Stomach (tissue), 19 donors: ENCODE measurements at places on chromosomes 1 and 21.

- H3K27ac ChIP-seq = peak overlapping the region; percentile 79
- H3K4me3 ChIP-seq = no peak overlapping the region
- peak; percentile 67 for DNase-seq
- H3K4me1 ChIP-seq = peaks cover 74% of the 10 kb centered on the region
These were observed 10.2 kb downstream of the ECE1 start for GRCh38 chr1:21280011-21280471.

GRCh38 chr1:7869136-7869920, 16.5 kb upstream of the UTS2 start:
- DNase-seq = no peak
- H3K4me1 ChIP-seq = no peaks in the 10 kb centered on the region
- H3K36me3 ChIP-seq = no peaks in the 10 kb centered on the region
- no peaks in the 10 kb centered on the region for H3K27me3 ChIP-seq

DNA sequence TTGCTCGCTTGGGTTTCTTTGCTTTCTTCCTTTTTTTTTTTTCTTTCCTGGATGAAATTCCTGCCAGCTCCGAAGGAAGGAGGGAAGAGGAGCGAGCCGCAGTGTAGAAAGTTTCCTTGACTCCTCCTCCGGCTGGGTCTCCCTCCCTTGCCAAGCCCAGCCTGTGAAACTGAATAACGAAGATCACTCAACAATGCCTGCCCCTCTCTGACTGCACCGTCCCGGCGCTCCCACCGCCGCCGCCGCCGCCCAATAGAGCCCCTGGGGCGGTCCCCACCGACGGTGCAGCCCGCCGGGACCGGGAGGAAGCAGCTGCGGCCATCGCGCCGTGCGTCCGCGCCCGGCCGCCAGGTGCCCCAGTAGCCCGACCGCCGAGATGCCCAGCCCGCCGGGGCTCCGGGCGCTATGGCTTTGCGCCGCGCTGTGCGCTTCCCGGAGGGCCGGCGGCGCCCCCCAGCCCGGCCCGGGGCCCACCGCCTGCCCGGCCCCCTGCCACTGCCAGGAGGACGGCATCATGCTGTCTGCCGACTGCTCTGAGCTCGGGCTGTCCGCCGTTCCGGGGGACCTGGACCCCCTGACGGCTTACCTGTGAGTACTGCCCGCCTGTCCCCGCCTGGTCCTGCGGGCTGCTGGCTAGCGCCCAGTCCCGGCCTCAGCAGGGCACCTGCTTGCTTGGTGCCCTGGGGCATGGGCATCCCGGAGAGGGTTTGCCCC, at the start of gene LGR6:
Gene LGR6, plus strand, starts transcription at position 186 of the 714 bp plus-strand sequence. Its CDS starts 191 bp downstream, at position 377.
- H3K27me3 ChIP-seq = peaks cover 56% of the 10 kb centered on the region
- peak; percentile 62 for DNase-seq
- no peaks in the 10 kb centered on the region for H3K36me3 ChIP-seq
- peaks cover 17% of the 10 kb centered on the region for H3K4me1 ChIP-seq

DNA sequence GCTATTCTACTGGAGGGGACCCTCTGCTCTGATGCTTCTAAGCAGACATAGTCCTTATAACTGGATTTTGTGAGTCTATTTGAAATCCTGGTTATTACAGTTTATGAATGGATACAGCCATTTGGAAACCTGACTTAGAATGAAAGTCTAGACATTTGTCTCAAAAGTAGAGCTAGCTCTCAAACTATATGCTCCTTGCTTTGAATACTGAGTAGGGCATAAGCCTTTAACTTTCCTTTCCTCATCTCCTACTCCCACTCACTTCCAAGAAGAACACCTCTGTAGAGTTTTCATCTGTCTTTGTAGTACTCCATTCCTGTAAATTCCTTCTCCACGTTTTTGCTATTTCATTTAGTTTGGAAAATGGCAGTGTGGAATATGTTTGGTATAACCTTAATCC, 9.0 kb upstream of the ARID1A start:
- no peaks in the 10 kb centered on the region for H3K36me3 ChIP-seq
- H3K27me3 ChIP-seq = no peaks in the 10 kb centered on the region
- peaks cover 30% of the 10 kb centered on the region for H3K4me1 ChIP-seq
- H3K4me3 ChIP-seq = no peak overlapping the region
- no peak overlapping the region for H3K27ac ChIP-seq
- no peak for DNase-seq

DNA sequence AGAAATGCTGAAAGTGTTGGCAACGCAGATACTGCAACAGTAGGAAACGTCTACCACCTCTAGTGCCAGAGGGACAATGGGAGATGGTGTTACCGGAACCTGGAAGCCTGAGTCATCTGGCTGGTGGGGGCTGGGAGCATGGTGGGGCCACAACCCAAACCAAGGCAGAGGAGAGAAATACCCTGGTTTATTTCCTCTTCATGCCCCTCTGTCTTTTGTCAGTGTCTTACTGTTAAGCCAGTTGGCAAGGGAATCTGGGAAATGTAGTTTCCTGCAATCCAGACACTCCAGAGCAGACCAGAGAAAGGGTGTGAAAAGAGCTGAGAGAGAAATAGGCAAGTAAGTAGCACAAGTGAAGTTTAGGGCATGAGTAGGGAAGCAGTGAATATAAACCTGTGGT, 14.8 kb downstream of the DNTTIP2 start:
- no peak overlapping the region for H3K27ac ChIP-seq
- no peak overlapping the region for H3K4me3 ChIP-seq
- no peaks in the 10 kb centered on the region for H3K27me3 ChIP-seq

- H3K36me3 ChIP-seq = peaks cover 90% of the 10 kb centered on the region
- H3K4me1 ChIP-seq = peaks cover under 1% of the 10 kb centered on the region
- H3K27ac ChIP-seq = no peak overlapping the region
- no peaks in the 10 kb centered on the region for H3K27me3 ChIP-seq
- no peak overlapping the region for H3K4me3 ChIP-seq
These were observed 7.0 kb downstream of the NOL9 start for GRCh38 chr1:6547301-6547700.

- DNase-seq = no peak
- H3K27me3 ChIP-seq = peaks cover 30% of the 10 kb centered on the region
- H3K36me3 ChIP-seq = no peaks in the 10 kb centered on the region
- peaks cover 4% of the 10 kb centered on the region for H3K4me1 ChIP-seq
- H3K4me3 ChIP-seq = no peak overlapping the region
These were observed 6.7 kb upstream of the KIF26B start for GRCh38 chr1:245148069-245148468.

DNA sequence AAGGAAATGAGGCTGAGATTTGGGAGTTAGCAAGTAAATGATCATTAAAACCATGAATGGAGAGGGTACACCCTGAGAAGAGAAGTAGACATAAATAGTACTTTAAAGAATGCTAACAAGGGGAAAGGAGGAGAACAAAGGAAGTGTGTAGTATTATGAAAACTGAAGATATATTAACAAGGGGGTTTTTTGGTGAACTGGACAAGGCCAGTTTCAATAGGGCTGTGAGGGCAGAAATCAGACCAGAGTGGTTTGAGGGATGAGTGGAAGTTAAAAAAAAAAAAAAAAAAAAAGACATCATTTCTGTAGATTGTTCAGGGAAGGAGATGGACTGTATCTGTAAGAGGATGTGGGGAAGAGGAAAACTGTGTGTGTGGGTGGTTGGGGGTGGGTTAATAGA, 137.1 kb downstream of the PLA2G4A start:
- no peaks in the 10 kb centered on the region for H3K27me3 ChIP-seq
- no peak overlapping the region for H3K4me3 ChIP-seq
- no peaks in the 10 kb centered on the region for H3K36me3 ChIP-seq
- no peak for DNase-seq

GRCh38 chr21:31480228-31480627, 136.2 kb upstream of the TIAM1 start:
- no peaks in the 10 kb centered on the region for H3K27me3 ChIP-seq
- H3K36me3 ChIP-seq = no peaks in the 10 kb centered on the region
- no peak overlapping the region for H3K27ac ChIP-seq
- no peak overlapping the region for H3K4me3 ChIP-seq
- no peaks in the 10 kb centered on the region for H3K4me1 ChIP-seq

DNA sequence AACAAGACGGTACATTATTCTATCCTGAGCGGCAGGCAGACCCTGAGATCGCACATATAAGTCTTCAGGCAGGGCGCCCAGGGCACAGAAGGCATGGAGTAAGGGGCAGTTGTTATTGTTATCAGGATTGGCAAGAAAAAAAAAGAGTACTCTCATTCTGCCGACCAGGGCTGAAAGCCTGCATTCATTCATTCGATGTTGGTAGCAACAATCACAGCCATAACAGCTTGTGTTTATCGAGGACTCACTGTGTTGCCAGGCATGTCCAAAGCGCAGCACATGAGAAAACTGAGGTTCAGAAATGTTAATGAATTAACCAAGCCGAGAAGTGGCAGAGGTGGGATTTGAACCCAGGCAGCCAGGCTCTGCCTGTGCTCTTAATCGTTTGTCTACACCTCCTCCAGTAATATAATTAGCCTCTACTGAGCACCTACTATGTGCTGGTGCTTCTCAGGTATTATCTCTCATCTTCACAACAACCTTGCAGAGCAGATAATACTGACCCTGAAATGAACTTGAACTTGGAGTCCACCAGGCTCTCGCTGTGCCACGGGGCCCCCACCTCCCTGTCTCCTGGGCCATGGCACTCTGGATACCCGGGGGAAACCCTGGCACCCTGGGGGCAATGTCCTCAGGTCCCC, 56.2 kb downstream of the TAS1R2 start:
- peak; percentile 55 for DNase-seq
- no peak overlapping the region for H3K4me3 ChIP-seq
- H3K4me1 ChIP-seq = no peaks in the 10 kb centered on the region
- no peak overlapping the region for H3K27ac ChIP-seq

DNA sequence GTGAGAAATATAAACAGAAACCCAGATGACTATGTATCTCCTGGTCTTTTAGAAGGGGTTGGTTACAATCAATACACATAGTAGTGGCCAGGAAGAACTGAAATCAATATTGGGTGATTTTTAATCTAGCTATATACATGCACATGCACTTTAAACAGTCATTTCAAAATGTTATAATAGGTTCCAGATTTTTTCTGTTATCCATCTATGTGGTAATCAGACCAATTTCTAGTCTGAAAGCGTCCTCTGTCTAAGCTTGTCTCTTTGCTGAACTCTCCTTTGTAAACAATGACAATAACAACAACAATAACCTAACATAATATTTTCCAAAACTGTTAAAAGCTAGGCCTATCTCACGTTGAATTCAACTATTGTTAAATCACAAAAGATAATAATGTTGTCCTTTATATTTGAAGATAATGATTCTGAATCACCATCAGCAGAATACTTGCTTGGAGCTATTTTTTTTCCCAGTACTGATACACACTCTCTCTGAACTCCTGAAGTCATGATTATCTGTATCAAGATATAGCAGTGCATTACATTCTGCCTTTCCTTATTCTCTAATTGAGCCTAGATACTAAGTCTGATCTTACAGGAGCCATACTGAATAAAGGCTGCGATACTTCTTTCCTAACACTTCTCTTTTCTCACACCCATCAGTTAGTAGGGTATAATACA, 496.8 kb upstream of the ZRANB2 start:
- no peaks in the 10 kb centered on the region for H3K4me1 ChIP-seq
- H3K4me3 ChIP-seq = no peak overlapping the region
- no peak overlapping the region for H3K27ac ChIP-seq
- H3K36me3 ChIP-seq = no peaks in the 10 kb centered on the region
- H3K27me3 ChIP-seq = no peaks in the 10 kb centered on the region

- no peaks in the 10 kb centered on the region for H3K27me3 ChIP-seq
- no peaks in the 10 kb centered on the region for H3K36me3 ChIP-seq
- H3K4me3 ChIP-seq = no peak overlapping the region
- H3K4me1 ChIP-seq = no peaks in the 10 kb centered on the region
- DNase-seq = no peak
These were observed 23.7 kb upstream of the LYPLAL1 start for GRCh38 chr1:219149953-219150352.

DNA sequence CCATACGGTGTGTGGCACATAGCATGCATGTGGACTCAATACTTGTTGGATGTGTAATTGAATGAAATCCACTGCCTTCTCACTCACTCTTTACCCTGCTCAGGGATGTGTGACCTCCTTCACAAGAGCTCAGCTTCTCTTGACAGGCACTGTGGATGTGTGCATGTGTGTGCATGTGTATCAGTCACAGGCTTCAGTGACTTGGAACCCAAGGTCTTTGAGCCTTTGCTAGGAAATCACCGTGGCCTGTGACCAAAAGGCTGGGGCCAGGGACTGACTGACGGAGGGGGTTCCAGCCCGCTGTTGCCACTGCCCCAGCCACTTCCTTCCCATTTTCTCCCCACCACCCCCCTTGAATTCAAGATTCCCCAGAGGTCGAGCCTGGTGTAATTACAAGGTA, 144.4 kb upstream of the POU3F1 start:
- H3K36me3 ChIP-seq = no peaks in the 10 kb centered on the region
- H3K4me1 ChIP-seq = no peaks in the 10 kb centered on the region
- H3K27ac ChIP-seq = no peak overlapping the region
- H3K4me3 ChIP-seq = no peak overlapping the region

- no peaks in the 10 kb centered on the region for H3K27me3 ChIP-seq
- no peaks in the 10 kb centered on the region for H3K36me3 ChIP-seq
- H3K4me1 ChIP-seq = no peaks in the 10 kb centered on the region
These were observed 398.3 kb downstream of the KCNT2 start for GRCh38 chr1:196209983-196210382.

- H3K27me3 ChIP-seq = no peaks in the 10 kb centered on the region
- H3K36me3 ChIP-seq = no peaks in the 10 kb centered on the region
- no peak for DNase-seq
- H3K4me1 ChIP-seq = no peaks in the 10 kb centered on the region
- no peak overlapping the region for H3K27ac ChIP-seq
- H3K4me3 ChIP-seq = no peak overlapping the region
These were observed 26.4 kb upstream of the IGSF3 start for GRCh38 chr1:116693759-116694480.

DNA sequence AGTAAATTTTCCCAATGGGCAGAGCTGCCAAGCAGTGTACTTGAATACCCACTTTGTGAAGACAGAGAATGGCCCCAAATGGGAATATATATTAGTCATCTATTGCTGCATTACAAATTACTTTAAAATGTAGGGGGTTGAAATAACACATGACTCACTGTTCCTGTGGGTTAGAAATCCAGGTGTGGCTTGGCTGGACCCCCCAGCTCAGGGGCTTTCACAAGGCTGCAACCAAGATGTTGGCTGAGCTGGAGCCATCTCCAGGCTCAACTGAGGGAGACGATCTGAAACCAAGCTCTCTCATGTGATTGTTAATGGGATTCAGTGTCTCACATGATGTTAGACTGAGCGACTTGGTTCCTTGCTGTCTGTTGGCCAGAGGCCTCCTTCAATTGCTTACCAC, 33.4 kb upstream of the ARHGAP29 start:
- peaks cover 20% of the 10 kb centered on the region for H3K4me1 ChIP-seq
- no peak overlapping the region for H3K27ac ChIP-seq
- no peaks in the 10 kb centered on the region for H3K27me3 ChIP-seq

DNA sequence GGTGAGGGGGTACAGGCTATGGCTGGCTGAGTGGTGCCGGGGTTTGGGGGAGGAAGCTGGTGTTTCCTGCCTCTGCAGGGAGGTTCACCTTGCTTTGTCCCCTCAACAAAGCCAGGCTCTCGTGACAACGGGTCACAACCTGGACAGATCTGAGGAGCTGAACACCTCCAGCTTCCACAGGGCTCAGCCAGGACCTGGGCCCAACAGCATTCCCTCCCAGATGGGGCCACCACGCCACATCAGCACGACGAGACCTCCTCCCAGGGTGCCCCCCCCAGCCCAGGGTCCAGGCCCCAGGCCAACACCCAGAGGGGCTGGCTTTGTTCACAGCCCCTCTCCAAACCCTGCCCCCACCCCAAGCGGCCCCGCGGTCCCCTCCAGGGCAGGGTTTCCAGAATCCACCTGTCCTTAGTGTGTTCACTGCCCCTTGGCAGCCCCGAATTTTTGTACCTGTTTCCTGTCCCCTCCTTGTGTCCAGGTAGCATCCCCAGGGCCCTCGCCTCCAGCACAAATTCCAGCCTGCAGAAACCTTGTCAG, 34.7 kb downstream of the UBE2G2 start:
- no peak overlapping the region for H3K27ac ChIP-seq
- H3K4me3 ChIP-seq = no peak overlapping the region
- H3K36me3 ChIP-seq = peaks cover 39% of the 10 kb centered on the region
- H3K4me1 ChIP-seq = peaks cover 5% of the 10 kb centered on the region
- H3K27me3 ChIP-seq = no peaks in the 10 kb centered on the region
